ENCODE measurements at places on chromosomes 7 and 10. TPM values are rescaled to one million over a fixed set of nuclear protein-coding genes. Genes with fewer than 3 reads are reported as not detected.

DNA sequence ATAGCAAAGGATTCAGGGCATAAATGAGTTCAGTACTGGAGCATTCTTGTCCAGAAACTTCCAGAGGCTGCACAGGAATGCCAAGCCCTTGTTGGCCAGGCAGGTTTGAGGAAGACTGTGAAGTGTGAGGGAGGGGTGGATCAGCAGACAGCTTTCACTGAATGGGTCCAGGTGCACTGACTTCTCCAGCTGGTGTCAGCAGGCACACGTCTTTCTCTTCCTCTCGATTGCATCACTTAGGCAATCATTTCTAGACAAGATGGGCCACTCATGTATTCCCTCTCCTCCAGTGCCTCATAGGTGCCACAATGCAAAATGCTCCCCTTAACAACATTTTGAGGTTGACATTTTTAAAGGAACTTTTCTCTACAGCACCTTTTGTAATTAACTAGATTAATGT, 15.6 kb upstream of the PLEKHS1 start:
- no peak overlapping the region for H3K27ac ChIP-seq
- H3K4me1 ChIP-seq, result no peaks in the 10 kb centered on the region

DNA sequence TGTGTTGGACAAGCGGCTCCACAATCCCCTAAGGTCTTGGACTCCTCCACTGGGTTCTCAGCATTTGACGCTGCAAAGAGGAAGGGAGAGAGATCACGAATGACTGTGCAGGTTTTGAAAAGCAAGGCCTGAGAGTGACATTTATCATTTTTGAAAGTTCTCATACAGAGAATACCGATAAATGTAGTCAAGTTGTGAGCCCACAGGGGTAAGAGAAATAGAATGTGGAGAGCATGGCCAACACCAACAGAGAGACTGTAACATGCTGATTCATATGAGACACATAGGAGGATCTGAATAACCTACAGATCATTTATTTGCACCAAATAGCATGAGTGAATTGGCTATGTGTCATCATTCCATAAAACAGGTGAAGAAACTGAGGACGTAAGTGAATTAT, 230.5 kb upstream of the MBL2 start:
- no peaks in the 10 kb centered on the region for H3K36me3 ChIP-seq
- no peak for DNase-seq
- H3K4me1 ChIP-seq, result peaks cover 30% of the 10 kb centered on the region

DNA sequence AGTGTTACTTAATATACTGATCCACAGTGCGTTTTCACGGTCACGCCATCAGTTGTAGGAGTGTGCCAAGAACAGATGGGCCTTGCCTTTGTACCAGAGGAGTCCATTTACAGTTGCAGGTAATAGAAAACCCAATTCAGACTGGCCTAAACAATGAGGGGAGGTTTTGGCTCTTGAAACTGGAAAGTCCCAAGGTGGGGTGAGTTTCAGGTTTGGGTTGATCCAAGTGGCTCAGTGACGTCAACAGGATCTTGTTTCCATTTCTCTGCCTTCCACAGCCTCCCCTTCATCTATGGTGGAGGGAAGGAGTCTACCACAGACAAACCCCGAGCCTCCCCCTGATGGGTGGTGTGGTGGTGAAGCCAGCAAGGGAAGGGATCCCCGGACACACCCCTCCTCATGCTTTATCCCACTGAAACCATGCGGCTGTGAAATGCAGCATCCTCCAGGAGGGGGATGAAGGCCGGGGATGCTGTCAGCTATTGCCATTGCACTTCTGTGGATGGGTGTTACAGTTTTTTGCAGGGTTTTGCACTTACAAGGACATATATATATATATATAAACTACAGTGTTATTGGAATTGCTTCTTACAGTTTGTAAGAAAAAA, 14.8 kb upstream of the SH2D4B start:
- no peaks in the 10 kb centered on the region for H3K27me3 ChIP-seq
- no peak overlapping the region for H3K27ac ChIP-seq
- H3K4me1 ChIP-seq, result peaks cover 33% of the 10 kb centered on the region
- DNase-seq, result no peak

GRCh38 chr10:43064331-43065075, 12.4 kb upstream of the RET start:
- H3K27ac ChIP-seq, result no peak overlapping the region
- H3K4me1 ChIP-seq, result no peaks in the 10 kb centered on the region
- H3K36me3 ChIP-seq, result no peaks in the 10 kb centered on the region
- DNase-seq, result no peak

- H3K27me3 ChIP-seq, result no peaks in the 10 kb centered on the region
- no peaks in the 10 kb centered on the region for H3K4me1 ChIP-seq
- no peak overlapping the region for H3K27ac ChIP-seq
- DNase-seq, result no peak
Observed at GRCh38 chr10:17963431-17963830, 11.7 kb downstream of the SLC39A12 start.

- H3K36me3 ChIP-seq, result no peaks in the 10 kb centered on the region
- no peaks in the 10 kb centered on the region for H3K4me1 ChIP-seq
- DNase-seq, result no peak
- H3K4me3 ChIP-seq, result no peak overlapping the region
Observed at GRCh38 chr7:157689269-157690057, 352.7 kb downstream of the DNAJB6 start.

DNA sequence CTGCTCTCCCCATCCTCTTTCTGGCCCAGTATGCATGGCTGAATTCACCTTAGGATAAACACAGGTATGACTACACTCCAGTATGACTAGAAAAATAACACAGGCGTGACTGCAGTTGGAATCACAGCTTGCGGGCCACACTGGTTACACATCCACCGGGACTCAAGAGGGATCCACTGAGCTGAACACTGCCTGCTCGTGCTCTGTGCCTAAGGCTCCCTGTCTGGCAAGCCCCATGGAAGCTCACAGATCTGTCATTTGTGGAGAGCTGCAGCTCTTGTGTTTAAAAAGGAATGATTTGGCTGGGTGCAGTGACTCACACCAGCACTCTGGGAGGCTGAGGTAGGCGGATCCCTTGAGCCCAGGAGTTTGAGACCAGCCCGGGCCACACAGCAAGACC, 26.8 kb downstream of the VOPP1 start:
- no peak overlapping the region for H3K4me3 ChIP-seq
- H3K36me3 ChIP-seq, result no peaks in the 10 kb centered on the region
- peaks cover 19% of the 10 kb centered on the region for H3K4me1 ChIP-seq

The TUBAL3 gene
- total RNA-seq, result not detected

The STK31 gene
- 1.0 TPM for total RNA-seq

The CLDN4 gene
- 208 TPM for total RNA-seq

The FAM20C gene
- 41.8 TPM for total RNA-seq
